ENCODE measurements at places on chromosomes 4 and X.

- DNase-seq = no peak
Observed at GRCh38 chr4:91436556-91436955, 867.2 kb upstream of the GRID2 start.

DNA sequence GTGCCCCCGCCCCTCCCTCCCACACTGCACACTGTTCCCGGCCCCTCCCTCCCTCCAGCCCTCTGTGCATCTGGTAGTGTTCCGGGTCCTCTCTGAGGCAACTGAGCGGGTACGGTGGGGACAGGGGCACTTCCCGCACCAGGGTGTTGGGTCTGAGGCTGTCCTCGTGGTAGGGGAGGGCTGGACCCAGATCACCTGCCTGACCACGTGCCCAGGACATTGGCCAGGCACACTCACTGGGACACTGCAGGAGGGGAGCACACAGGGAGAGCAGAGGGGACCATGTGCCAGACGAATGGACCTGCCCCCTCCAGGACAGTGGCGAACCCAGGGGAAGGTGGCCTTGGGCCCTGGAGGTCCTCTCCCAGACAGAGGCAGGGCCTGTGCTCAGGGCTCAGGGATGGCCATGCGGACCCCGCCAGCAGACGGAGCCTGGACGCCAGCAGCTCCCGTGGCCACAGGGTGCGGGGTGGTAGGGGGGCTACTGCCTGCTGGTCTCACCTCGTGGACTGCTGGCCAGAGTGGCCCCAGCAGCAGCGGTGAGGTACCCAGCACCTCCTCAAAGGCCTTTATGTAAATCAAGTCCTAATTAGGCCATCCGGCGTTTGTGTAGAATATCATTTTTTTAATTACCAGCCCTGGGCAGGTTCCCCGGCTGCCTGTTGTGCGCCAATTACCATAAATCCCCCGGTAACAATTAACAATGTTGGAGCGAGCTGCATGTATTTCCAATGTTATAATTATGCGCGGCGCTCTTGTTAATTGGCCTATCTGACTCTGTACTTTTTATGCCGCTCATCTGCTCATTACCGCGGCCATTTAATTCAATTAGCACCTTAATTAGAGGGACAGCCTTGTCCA, 106.9 kb downstream of the FAM53A start:
- DNase-seq = no peak

DNA sequence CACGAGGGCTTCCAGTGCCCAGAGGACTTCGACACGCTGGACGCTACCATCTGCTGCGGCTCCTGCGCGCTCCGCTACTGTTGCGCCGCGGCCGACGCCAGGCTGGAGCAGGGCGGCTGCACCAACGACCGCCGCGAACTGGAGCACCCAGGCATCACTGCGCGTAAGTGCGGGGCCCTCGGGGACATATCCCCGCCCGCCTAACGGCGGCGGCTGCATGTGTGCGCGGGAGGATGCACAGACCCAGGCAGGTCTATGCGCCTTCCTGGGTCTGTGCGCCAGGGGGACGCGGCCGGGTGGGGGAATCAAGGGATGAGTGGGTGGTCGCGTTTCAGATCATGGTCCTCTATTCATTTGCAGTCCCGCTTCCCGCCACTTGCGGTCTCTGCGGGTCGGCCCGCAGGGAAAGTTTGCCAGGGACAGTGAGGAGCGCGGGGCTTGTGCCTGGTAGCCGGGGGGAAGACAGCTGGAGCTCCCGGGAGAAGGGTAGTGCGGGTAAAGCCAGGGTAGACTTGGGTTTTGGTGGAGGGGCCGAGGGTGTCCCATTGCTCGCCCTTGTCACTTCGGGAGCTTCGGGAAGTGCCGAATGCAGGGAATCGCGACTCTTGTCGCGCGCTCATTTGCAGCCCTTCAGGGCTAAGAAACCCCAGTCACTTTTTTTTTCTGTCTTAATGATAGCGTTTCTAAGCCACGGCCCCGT, 1.0 kb downstream of the SHISA3 start:
- no peak for DNase-seq

DNA sequence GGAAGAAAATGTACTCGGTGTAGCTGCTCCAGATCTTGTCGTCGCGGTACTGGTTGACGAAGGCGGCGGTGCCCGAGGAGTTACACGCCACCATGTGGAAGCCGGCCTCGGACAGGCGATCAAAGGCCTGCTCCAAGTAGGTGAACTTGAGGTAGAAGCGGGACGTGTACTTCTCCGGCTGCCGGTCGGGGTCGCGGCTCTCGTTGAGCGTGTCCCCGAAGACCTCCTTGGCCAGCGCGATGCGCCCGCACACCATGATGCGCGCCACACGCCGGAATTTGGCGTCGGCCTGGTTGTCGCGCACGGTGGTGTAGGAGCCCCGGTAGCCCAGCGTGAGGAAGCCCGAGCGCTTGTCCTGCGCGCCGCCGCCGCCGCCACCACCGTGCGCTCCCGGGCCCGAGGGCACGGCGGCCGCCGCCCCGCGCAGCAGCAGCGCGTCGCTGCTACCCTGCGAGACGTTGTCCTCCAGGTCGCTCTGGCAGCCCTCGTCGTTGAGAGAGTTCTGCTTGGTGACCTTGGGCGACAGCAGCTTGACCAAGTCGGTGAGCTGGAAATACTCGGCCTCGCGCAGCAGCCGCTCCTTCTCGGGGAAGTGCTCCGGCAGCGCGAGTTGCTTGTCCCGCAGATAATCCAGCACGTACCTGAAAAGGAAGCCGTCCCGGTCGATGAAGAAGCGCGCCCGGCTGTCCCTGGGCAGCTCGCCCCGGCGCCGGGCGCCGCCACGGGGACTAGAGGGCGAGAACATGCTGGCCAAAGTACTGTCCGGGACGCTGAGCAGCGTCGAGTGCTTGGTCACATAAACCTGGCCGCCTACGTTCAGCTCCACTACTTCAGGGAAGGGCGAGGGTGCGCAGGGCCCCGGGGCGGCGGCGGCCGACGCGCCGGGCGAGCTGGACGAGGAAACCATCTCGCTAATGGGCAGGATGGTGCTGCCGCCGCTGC, 775 bp downstream of the KCTD8 start:
- DNase-seq = peak; percentile 72

- no peak for DNase-seq
Observed at GRCh38 chrX:147072747-147073146, 258.2 kb upstream of the CXorf51A start.

DNA sequence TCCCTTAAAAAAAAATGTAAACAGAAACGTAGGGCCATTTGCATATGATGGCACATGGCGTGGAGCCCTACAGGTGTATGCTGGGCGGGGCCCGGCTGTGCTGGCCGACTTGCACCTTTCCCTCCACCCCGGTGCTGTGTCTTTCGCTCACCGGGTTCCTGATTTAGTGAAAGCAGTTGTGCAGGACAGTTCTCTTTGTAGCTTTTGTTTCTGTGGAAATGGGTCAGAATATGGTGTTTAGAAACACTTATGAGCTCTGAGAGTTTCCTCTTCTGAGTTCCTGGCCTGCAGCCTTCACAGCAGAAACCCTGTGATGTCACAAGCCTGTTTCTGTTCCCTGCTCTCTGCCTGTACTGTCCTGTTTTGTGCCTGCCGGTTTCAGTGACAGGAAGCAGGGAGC, 22.5 kb upstream of the MSANTD1 start:
- no peak for DNase-seq

DNA sequence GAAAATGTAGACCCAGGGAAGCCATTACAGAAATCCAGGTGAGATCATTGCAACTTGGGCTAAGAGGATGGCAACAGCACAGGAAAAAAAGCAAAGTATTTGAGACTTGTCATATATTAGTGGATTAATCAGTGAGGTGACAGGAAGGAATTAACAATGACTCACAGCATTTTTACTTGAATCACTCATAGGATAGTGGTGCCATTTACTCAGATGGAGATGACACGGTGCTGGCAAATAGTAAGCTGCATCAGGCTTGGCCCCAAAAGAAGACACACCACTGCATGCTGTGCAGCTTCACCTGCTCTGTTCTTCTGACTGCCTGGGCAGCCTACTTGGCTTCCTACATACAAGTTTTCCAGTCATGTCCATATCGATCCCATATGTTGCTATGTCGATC, 144.8 kb downstream of the FRYL start:
- DNase-seq = no peak

DNA sequence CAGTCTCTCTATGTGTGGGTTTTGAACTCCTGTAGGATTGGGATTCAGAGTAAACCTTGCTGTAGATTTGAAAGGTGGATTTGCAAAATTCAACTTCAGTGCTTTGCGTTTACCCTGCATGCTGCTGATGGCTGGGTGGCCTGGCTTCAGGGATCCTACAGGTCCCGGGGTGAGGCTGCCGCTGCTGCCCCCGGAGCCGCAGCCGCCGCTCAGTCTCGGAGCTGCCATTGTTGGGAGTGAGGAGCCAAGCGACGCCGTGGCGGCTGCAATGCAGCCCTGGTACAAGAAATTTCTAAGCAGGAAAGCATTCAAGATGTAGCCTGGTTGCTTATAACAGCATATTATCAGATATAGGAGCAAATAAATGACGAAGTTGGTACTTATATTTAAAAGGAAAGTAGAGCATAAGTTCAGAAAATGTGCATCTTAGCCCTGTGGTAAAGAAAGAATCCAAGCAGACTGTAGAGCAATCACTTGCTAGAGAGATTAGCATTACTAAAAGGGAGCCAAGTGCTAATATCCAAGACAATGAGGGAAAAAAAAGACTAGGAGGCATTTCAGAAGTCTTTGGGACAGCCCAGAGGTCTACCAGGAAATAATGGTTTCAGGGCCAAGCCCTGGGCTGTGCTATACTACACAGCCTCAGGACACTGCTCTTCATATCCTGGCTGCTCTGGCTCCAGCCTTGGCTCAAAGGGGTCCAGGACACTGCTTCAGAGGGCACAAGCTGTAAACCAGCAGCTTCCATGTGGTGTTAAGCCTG, 36.9 kb upstream of the CHIC1 start:
- DNase-seq = no peak

- DNase-seq = no peak
Observed at GRCh38 chr4:169440446-169440845, 169.7 kb upstream of the SH3RF1 start.

DNA sequence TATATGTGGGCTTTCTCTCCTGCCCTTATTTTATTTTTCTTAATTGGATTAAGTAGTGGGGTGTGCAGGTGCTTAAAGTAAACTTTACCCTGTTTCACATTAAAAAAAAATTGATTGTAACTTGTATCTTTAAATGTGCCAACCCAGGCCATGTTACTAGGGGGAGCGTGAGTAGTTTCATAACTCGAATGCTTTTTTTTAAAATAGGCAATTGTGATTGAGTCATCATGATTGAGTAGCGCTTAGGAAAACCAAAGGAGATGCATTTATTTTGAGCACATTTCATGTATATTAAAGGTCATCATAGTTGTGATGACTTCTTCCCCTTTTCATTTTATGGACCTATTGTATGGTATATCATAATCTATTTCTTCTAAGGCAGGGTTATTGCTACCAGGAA, 32.2 kb downstream of the GPAT3 start:
- DNase-seq = no peak

DNA sequence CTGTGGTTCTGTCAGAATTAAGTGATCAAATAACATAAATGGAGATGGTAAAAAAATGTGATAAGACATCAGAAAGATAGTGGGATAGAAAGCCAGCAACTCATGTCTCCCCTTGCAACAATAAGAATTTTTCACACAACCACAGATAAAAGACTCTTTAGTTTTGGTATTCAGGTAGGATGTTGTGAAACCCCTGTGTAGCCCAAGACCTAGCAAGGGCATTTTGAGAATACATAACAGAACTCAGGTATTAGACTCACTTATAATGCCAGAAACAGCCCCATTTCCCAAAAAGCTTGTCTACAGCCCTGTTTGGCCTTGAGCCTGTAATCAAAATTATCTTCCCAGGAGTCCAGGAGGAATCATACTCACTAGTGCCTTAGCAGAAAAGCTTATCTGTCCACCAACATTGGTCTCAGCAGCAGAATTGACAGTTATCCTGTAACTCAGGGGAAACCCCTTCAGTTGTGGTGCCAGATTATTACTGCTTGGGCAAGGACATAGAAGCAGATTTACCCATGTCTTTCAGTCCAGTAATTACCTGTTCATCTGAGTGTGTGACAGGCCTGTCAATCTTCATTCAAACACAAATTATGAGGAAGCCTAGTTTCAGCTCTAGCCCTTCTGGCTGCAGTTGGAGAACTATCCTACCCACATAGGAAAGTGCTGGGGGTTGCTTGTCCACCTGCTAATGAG, 41.0 kb upstream of the UGT2B17 start:
- no peak for DNase-seq

DNA sequence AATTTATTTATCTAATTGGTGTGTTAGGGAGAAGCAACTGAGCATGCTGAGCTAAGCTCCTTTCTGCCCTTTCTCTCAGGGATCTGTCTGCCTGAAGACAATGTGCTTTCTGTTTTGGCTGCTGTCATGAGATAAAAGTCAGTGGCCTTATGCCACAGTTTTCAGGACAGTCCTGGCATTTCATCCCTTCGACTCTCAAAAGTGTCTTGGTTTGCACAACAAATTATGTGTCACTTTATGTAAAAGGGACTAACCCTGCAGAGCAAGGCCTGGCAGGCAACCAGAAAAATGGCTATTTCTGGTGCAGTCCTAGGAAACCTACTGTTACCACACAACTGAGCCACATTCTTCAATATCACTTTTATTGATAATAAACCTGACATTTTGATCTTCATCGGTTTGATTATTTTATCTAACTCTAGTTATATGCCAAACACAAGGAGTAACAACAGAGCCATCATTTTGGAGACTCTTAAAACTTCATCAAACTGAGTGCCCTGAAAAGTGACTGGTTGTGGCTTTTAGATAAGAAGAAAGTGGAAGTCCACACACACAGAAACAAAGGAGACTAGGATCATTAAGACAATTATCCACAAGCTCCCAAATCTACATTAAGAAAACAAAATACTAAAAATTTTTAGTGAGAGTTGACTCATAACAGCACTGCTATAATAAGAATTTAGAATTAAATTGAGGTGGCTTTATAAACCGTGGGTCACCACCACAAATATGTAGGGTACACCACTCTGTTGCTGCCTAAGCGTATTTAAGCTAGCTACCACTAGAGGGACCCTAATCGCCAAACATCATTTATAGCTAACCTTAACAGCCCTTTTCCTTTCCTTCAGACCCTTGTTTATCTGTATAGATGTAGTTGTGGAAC, 95.9 kb upstream of the PTPN13 start:
- no peak for DNase-seq

DNA sequence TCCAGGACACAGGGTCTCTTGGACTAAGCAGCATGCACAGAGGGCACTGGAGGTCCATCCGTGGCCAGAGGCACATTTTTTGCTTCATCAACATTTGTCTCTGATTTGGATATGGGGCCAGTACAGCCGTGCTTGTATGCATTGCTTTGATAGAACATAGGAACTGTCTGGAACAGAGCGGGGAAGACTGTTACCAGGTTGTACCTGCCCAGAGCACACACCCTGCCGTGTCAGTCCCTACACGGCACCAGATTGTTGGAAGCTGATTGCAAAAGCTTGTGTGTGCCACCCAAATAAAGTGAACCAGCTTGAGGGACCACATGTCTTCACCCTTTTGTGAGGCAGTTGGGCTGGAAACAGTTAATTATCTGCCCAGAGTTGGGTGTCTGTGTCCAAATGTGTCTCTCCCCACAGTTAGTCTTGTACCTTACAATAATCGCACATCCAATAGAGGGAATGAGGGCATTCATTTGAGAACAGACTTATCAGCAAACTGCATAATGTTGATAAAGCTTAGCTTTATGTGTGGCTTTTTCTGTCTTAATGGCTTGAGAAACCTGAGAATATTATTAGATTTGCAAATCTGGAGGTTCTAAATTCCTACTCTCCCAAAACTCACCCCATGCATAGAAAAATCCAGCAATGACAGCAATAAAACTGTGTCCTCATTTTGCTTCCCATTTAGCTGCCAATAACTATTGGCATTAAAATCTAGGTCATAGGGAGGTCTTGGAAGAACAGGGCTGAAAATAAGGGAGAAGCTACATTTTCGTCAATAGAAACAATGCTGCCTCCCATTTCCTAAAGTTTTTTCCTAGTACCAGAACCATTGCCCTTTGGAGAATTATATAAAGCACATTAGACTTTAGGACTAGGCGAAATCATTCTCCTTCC, 21.2 kb downstream of the KLF3 start:
- no peak for DNase-seq

All from NCI-H524 treated with DMSO at 0.1 percent for 48 hours (cell line).